ENCODE measurements at places on chromosomes 3 and 15.

DNA sequence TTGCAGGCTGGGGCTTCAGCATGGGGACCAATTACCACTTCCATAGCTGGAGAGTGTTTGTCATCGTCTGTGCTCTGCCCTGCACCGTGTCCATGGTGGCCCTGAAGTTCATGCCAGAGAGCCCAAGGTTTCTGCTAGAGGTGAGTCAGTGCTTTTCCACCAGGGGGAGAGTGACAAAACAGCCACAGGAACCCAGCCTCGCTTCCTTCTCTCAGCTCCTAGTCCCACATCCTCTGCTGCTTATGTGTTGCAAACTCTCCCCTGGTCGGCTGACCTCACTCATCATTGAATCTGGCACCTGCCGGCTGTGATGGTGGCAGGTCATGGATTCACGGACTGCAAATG, 158.3 kb downstream of the SV2B start:
- DNase-seq = peak; percentile 94

DNA sequence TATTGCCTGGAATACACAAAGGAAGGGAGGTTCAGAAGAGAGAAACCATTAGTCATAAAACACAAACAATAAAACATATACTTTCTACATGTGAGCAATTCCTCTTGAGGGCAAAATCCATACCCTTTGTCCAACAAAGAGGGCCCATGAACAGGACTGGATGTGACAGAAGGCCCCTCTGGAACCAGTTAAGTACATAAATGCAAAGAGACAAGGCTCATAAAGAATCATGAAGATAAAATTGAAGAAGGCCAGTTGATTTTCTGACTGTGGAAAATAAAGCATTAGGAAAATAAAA, 58.3 kb upstream of the CPOX start:
- DNase-seq = no peak

GRCh38 chr15:76440441-76440840, 103.9 kb downstream of the ISL2 start:
- DNase-seq = no peak

GRCh38 chr15:55230051-55230670, 33.4 kb upstream of the RSL24D1 start:
- DNase-seq = no peak

Data from MV-4-11 (cell line).